ENCODE measurements at places on chromosomes 2 and 18. TPM values are rescaled to one million over a fixed set of nuclear protein-coding genes. Genes with fewer than 3 reads are reported as not detected.

- H3K4me3 ChIP-seq, result no peak overlapping the region
- no peaks in the 10 kb centered on the region for H3K36me3 ChIP-seq
- H3K4me1 ChIP-seq, result peaks cover 30% of the 10 kb centered on the region
These were observed 536.7 kb upstream of the TNP1 start for GRCh38 chr2:217396586-217396985.

The SEMA4C gene
- total RNA-seq, result 13.3 TPM

The IL37 gene
- not detected for total RNA-seq

- no peaks in the 10 kb centered on the region for H3K36me3 ChIP-seq
- no peak overlapping the region for H3K27ac ChIP-seq
- DNase-seq, result no peak
- no peak overlapping the region for H3K4me3 ChIP-seq
- no peaks in the 10 kb centered on the region for H3K27me3 ChIP-seq
These were observed 132.4 kb downstream of the TMEM163 start for GRCh38 chr2:134586326-134586965.

The SERPINB12 gene
- total RNA-seq, result not detected

GRCh38 chr2:160062292-160063005, at the start of gene PLA2R1:
Gene PLA2R1 (minus strand): TSS chr2:160062615. CDS start chr2:160062403, 212 bp downstream.
- peak within 1 kb of the TSS; percentile 59 for H3K4me3 ChIP-seq
- H3K27ac ChIP-seq, result no peak within 1 kb of the TSS
- H3K27me3 ChIP-seq, result peaks cover 24% of the 10 kb centered on the region
- H3K4me1 ChIP-seq, result no peaks in the 10 kb centered on the region
- H3K36me3 ChIP-seq, result no peaks in the 10 kb centered on the region

The UGT1A3 gene
- total RNA-seq, result not detected

The TXNDC2 gene
- total RNA-seq, result 0.18 TPM

The RAB17 gene
- total RNA-seq, result not detected

DNA sequence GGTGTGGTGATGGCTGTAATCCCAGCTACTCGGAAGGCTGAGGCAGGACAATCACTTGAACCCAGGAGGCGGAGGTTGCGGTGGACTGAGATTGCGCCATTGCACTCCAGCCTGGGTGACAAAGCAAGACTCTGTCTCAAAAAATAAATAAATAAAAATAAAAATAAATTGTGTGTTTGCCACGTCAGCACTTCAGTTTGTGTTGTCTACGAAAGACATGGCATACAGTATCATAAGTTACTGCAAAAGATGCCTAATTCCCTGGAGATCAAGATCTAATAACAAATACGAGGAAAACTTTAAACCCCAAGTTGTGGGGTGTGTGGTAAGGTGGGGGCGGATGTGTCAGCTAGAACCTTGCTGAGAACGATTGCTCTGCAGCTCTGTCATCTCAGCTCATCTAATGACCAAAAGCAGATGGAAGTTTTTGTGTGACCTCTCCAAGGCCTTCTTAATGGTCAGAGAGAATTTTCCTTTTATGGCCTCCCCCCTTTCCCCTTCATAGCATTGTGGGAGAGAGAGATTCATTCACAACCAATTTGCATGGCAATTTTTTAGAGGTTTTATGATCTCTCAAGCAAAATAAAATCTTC, 11.3 kb downstream of the NPAS2 start:
- H3K4me1 ChIP-seq, result peaks cover 10% of the 10 kb centered on the region
- H3K27ac ChIP-seq, result no peak overlapping the region
- DNase-seq, result peak; percentile 34
- no peaks in the 10 kb centered on the region for H3K27me3 ChIP-seq
- no peak overlapping the region for H3K4me3 ChIP-seq
- peaks cover 2% of the 10 kb centered on the region for H3K36me3 ChIP-seq

GRCh38 chr18:9550429-9550828, 63.9 kb downstream of the PPP4R1 start:
- DNase-seq, result no peak
- no peak overlapping the region for H3K27ac ChIP-seq
- H3K27me3 ChIP-seq, result no peaks in the 10 kb centered on the region
- H3K4me1 ChIP-seq, result no peaks in the 10 kb centered on the region
- H3K4me3 ChIP-seq, result no peak overlapping the region

GRCh38 chr2:64204703-64205102, 60.5 kb upstream of the PELI1 start:
- DNase-seq, result no peak
- H3K4me1 ChIP-seq, result peaks cover 14% of the 10 kb centered on the region
- peaks cover 4% of the 10 kb centered on the region for H3K27me3 ChIP-seq
- no peak overlapping the region for H3K27ac ChIP-seq
- no peaks in the 10 kb centered on the region for H3K36me3 ChIP-seq
- no peak overlapping the region for H3K4me3 ChIP-seq

DNA sequence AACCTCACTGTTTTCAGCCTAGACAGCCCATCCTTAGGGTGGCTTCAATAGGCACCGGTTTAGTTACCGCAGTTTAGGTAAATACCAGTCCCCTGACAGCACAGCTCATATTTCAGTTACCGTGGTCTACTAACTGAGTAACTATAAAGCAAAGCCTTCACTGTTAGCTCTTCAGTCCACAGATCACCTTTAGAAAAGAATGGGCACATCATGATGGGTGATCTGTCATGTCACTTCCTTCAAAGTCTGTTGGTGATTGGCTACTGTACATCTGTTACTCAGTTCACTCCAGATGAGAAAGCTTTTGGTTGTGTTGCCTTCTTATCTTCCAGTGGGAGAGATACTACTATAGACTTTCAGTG, 21.0 kb downstream of the SLC20A1 start:
- H3K27me3 ChIP-seq, result no peaks in the 10 kb centered on the region
- H3K36me3 ChIP-seq, result peaks cover 18% of the 10 kb centered on the region

GRCh38 chr2:15931319-15931890, 8.9 kb upstream of the MYCN start:
- no peak for DNase-seq
- no peaks in the 10 kb centered on the region for H3K4me1 ChIP-seq
- no peaks in the 10 kb centered on the region for H3K36me3 ChIP-seq
- no peak overlapping the region for H3K4me3 ChIP-seq
- H3K27me3 ChIP-seq, result no peaks in the 10 kb centered on the region

The TCF7L1 gene
- 0.72 TPM for total RNA-seq

The ERBB4 gene
- total RNA-seq, result not detected

The ANKRD29 gene
- total RNA-seq, result 0.18 TPM

DNA sequence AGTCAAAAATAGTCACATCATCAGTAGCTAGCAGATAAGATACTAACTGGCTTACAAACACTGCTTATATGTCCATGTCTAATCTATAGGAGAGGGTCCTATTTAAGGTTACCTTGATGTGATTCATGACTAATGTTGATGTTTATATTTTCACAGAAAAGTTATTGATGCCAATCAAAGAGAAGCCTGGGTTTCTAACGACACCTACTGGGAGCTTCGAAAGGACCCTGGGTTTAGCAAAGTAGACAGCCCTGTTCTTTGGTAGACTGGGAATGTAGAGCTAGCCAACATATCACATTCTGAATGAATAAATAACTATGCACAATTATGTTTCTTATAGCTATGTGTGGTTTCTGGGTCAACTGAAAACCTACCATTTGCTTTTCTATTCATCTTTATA, 55.7 kb downstream of the PRKRA start:
- H3K36me3 ChIP-seq, result no peaks in the 10 kb centered on the region
- H3K4me3 ChIP-seq, result no peak overlapping the region
- no peak overlapping the region for H3K27ac ChIP-seq
- DNase-seq, result no peak

Measured in IMR-90 (cell line).